ENCODE measurements at places on chromosomes 5 and 9. TPM values are rescaled to one million over a fixed set of nuclear protein-coding genes. Genes with fewer than 3 reads are reported as not detected.

- peak; percentile 16 for DNase-seq
Measured at GRCh38 chr5:137442660-137443059, 56.5 kb downstream of the SPOCK1 start.

GRCh38 chr9:70322096-70322495 is 63.3 kb downstream of the SMC5 start:
- DNase-seq: no peak

DNA sequence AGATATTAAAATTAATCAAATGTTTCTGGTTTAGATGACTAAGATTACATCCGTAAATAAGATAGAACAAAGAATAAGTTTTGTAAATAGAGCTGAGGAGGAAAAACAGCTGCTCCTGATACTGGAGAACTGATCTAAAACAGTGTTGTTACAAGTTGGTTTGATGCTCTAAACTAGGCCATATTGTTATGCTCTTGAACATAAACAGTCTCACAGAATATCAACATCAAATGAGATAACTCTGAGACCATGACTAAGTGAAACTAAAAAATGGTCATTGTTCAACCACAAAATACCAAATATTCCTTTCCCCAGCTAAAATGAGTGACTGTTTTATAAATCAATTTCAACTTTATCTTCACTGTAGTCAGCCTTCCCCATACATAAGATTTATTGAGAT is 16.5 kb upstream of the SRFBP1 start:
- no peak for DNase-seq

DNA sequence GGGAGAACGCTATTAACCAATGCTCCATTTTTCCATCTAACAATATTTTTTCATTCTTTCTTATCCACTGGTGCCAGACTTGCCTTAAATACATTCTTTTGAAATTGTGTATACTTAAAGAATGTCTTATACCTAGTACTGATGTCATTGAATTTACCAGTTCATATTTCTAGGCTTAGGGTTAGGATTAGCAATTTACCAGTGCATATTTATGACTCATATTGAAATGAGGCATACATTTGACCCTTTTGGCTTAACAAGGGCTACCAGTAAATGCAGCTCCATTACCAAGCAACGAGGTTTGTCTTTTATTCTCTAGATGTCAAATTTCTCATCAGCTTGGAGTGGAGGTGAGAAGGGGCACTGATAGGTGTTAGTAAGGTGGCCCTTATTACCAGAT is 89.5 kb downstream of the CDH9 start:
- no peak for DNase-seq

DNA sequence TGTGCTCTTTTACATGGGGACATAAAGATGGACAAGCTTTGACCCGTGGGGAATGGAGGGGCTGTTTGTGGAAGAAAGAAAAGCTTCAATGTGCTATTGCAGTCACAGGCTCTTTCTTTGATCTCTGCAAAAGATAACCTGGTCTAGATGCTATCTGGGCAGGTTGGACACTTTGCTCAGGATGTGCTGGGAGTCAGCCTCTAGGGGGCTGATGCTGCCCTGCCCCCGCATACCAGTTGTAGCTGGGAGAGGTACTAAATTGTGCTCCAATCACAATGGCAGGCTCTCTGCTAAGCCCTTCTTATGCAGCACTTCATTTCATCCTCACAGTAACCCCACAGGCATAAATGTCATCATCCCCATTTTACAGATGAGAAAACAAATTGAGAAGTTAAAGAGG is 67.2 kb downstream of the PSD2 start:
- DNase-seq: no peak

GRCh38 chr5:150710165-150710564 is 9.3 kb upstream of the RBM22 start:
- no peak for DNase-seq

GRCh38 chr9:72627956-72628540 is 106.6 kb downstream of the TMC1 start:
- no peak for DNase-seq

DNA sequence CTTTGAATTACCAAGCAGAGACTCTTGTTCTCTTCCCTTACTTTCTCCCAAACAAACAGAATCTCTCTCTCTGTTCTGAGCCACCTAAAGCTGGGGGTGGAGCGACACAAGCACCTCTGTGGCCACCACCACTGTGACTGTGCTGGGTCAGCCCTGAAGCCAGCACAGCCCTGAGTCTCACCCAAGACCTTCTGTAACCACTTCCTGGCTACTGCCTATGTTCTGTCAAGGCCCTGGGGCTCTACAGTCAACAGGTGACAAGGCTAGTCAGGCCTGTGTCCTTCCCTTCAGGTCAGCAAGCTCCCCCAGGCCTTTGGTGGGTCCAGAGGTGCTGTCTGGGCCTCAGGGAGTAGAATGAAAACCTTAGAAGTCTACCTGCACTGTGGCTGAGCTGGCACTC is 26.1 kb upstream of the SLC28A3 start:
- DNase-seq: no peak

GRCh38 chr5:139151902-139152301 is 46.3 kb downstream of the SIL1 start:
- no peak for DNase-seq

DNA sequence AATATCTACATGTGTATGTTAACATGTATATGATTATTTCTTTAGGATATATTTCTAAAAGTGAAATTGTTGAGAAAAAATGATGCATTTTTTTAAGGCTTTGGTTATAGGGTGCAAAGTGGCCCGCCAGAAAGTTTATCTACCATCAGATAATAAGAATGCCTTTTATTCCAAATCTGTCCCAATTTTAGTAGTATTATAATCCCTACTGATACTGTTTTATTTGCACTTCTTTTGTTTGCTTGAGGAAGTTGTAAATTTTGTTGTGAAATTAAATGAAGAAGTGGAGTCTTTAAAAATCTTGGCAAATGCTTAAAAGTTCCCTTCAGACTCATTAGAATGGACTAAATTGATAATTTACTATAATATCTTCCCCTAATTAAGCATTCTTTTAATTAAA is 73.0 kb downstream of the NIPBL start:
- no peak for DNase-seq

Gene HARS2
- 28.4 TPM for total RNA-seq

Gene CTXN3
- not detected for total RNA-seq

Gene OTULINL
- total RNA-seq: 0.34 TPM

Gene GABRP
- 0.41 TPM for total RNA-seq
